ENCODE measurements at places on chromosomes 1 and 21. TPM values are rescaled to one million over a fixed set of nuclear protein-coding genes. Genes with fewer than 3 reads are reported as not detected.

GRCh38 chr1:14113841-14114567 lies 414.0 kb downstream of the PRDM2 start:
- DNase-seq: peak; percentile 57

DNA sequence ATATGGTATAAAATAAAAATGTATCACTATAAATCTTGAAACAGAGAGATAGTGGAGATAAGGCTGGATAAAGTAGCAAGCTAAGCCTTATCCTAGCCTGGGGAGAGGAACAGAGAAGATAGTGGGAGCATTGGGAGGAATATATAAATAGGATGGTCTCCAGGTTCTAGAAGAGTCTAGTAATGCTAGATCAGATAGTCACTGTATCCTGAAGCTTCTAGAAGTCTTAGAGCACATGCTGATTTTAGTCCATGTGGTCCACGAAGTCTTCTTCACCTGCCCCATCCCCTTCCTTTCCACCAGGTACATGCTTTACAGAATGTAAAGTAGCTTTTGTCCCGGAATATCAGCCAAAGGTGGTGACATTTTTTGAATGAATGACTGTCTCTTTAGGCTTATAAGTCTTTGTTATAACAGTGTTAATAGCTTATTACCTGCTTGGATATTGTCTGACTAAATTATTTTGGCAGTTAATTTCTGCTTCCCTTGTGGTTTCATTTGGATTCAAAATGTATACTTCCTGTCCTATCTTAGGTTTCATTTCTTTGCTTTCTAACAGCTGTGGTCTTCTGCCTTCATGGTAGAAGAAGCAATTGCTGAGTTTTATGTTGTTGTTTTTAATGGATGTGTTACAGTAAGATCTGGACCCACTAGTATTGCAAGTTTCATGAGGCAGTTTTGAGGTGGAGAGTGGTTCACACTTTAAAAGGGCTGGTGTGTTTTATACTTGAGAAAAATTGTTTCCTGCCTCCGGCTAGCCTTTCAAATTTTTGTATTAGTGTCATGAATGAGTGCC lies 5.9 kb downstream of the SMG7 start:
- no peak for DNase-seq

The FAM78B gene
- total RNA-seq: 1.9 TPM

- DNase-seq: no peak
Measured at GRCh38 chr1:29643838-29644440, 407.6 kb downstream of the PTPRU start.

DNA sequence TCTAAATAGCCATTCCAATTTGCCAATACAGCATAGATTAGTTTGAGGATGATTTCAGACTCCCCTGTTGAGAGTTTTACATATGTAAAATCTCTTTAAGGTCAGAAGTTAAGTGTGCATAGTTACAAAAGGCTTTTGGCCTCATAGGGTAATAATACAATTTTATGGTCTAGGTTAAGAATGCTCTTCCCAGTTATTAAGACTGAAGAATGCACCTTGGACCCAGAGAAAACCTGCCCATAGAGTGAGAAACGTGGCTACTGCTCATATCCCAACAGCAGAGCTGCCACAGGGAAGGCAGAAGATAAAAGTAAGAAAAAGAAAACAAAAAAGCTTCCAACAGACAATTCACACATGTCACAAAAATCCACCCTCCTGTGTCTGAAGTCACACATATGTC lies 255.9 kb downstream of the LMO4 start:
- no peak for DNase-seq

The CACNA1S gene
- not detected for total RNA-seq

The OLIG2 gene
- not detected for total RNA-seq

DNA sequence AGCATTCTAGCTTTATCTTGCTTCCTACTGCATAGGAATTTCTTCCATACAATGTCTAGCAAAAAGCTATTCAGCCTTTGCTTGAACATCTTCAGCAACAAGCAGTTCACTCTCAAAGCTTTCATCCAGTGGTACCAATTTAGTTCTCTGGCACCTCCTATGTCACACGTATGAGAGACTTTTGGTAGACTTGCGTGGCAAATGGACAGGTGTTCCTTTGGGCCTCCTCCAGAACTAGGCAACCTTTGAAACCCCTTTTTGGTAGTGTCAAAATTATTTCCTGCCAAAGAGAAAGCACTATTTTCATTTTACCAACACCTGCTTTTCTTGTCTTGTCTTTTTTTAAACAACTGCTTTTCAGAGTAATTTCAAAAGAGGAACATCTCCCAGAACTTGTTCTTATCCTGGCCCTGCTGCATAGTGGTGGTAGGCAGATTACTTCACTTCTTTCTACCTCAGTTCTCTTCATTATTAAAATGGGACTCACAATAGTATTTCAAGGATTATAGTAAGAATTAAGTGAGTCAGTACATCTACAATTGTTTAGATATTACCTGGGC lies 122.4 kb downstream of the MAST2 start:
- no peak for DNase-seq

The OR2T27 gene
- not detected for total RNA-seq

GRCh38 chr1:13730291-13730690 lies 30.3 kb downstream of the PRDM2 start:
- peak; percentile 76 for DNase-seq

- DNase-seq: no peak
Measured at GRCh38 chr1:29884740-29885139, 648.4 kb downstream of the PTPRU start.

DNA sequence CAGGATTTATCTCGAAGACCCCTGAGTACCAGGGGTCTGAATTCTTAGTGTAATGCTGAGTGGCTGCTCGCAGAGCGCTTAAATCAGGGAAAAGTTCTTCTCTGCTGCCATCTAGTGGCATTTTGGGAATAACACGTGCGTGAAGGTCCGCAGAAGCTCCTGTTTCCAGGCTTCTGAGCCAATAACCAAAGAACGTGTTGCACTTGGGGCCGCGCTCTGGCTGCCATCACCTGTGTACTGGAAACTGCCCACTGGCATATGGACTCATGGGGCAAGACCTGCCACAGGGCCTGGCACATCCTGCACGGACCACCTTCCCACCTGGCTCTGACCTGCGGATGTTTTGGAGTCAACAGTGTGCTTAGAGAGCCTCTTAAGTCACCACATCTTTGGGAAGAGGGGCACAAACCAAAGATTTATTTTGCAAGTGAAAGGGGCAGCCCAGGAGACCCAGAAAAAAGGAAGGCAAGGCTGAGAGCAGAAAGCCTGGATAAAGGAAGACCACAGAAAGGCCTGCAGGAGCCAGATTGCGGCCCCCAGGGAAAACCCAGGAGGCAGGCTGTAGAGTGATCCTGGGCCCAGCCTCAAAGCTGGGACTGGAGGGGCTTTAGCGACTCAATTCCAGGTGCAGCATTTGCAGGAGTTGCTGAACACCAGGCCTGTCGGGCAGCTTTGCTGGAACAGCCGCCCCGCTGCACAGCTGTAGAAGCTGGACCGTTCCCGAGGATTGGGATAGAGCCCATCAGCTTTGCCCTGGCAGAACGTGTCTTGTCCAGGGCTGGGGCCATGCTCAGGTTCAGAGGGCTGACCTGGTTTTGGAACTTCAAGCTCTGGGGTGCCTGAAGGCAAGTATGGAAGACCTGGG lies 13.0 kb downstream of the CHIT1 start:
- peak; percentile 90 for DNase-seq

DNA sequence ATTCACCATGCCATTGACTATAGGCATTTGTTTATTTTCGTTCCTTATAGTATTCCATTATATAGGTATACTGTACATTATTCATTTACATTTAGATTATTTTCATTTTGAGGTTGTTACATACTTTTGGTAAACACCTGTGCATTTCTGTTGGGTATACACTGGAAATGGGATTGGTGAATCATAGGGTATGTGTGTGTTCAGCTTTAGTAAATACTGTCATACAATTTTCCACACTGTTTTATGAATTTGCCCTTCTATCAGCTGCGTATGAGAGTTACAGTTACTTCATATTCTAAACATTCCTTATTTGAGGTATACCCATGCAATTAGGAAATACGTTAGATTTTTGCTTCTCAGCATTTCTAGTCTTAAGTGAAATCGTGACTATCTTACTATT lies 55.1 kb upstream of the FASLG start:
- DNase-seq: no peak

DNA sequence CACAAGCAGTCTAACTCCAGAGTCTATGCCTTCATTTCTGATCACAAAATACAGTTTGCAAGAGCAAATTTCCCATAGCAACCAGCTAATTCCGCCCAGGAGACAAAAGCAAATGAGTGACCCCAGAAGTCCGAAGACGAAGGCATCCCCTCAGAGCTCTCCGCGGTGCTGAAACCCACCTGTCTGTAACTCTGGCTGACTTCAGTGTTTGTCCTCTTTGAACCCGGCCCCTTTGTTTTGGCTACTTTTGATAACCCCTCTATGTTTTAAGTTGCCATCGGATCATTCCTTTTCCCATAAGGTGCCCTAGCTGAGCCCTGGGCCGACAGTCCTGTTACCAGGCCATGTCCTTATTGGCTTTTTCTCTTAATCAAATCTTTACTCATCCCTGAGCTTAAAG lies 515.8 kb downstream of the PTPRU start:
- DNase-seq: no peak

The A3GALT2 gene
- total RNA-seq: not detected

DNA sequence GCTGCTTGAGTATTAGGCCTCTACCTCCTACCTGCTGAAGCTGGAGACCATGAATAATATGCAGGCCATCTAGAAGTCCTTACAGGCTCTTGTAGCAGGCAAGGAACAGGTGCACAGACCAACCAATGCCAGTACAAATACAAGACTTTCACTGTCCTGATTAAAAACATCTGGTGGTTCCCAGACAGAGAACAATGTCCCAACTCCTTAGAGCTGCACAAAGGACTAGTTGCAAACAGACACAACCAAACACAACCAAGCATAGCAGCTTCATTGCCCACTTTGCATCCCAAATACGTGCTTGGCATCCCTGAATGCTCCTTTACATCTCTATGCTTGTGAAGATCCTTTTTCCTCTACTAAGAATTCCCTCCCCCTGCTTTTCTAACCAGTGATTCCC lies 98.1 kb upstream of the CXADR start:
- no peak for DNase-seq

GRCh38 chr1:31759298-31760023 lies 4.7 kb downstream of the ADGRB2 start:
- DNase-seq: no peak

The CCDC24 gene
- total RNA-seq: 4.3 TPM

The TNFAIP8L2 gene
- total RNA-seq: 29.4 TPM

The SAMD13 gene
- total RNA-seq: 0.21 TPM

The COL16A1 gene
- total RNA-seq: not detected

The PGLYRP3 gene
- not detected for total RNA-seq

DNA sequence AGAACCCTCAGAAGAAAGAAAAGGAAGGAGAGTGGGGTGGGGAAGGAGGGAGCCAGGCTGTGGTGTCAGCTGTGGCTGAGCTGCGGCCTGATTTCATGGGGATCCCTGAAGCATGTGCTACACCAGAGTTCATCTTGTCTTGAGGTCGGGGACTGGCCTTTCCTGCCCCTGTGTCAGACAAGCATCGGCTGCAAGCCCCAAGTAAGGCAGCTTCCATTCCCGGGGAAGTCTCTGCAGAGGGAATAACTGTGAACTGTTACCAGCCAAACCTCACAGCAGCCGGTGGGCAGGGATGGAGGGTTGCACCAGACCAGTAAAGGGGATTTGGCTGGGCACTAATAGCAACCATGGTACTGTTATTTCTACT lies 35.7 kb upstream of the BTG2 start:
- DNase-seq: peak; percentile 59

GRCh38 chr1:104322131-104322530 lies 572.4 kb downstream of the AMY1C start:
- no peak for DNase-seq

- no peak for DNase-seq
Measured at GRCh38 chr1:98355656-98356383, 305.7 kb upstream of the SNX7 start.

- DNase-seq: peak; percentile 75
Measured at GRCh38 chr21:17513214-17514123, 626 bp downstream of the CXADR start.

The SYNC gene
- not detected for total RNA-seq

DNA sequence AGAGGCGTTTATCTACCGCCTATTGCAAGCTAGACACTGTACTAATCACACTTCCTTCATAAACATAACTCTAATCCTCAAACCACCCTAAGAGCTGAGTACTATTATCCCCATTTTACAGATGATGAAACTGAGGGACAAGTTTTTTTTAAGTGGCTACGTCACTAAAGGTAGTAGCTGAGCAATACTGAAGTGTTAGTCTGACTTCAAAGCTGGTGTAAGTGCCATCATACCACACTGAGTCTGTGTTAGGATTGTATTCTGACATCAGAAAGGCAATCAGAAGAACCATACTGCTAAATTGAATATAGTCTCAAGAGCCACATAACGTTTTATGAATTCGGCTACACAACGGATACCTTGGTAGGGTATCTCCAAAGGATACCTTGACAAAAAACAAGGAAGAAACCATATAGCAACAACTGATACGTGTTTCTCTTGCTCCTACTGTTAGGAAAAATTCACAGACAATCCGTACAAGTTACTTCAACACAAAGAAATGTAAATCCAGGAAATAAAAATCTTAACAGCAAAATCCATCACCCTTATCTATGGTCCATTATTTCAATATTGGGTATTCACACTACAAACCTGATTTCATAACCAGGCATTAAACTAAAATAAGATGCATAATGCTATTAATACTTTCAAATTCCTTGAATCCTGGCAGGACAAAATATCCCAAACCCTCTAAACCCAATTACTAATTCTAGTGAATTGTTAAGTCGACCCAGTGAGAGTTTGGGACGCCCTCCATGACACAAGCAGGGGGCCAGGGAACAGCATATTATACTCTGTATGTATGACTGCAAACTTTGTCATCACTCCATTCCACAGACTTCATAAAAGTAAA lies 1.6 kb downstream of the TP53BP2 start:
- no peak for DNase-seq

The CD1D gene
- not detected for total RNA-seq

DNA sequence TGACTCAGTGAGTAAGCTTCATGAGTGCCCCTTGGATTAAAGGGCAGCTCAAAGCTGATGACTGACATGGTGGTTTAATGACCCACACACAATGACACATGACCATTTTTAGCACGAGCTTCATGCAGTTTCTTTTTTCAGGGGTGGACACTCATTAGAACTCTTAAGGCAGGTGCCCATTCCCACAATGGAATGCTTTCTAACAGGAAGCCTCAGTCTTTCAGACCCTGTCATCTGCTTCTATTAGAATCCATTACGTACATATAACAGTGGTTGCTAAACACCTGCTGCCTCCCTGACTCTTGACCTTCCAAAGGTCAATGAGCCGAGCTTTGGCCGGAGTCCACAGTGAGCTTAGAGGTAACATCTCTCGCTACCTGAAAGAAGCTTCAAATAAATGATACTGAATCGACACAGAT lies 27.4 kb downstream of the AKNAD1 start:
- DNase-seq: no peak

The IGFN1 gene
- not detected for total RNA-seq

- DNase-seq: no peak
Measured at GRCh38 chr1:153636312-153636711, 2.4 kb downstream of the CHTOP start.

DNA sequence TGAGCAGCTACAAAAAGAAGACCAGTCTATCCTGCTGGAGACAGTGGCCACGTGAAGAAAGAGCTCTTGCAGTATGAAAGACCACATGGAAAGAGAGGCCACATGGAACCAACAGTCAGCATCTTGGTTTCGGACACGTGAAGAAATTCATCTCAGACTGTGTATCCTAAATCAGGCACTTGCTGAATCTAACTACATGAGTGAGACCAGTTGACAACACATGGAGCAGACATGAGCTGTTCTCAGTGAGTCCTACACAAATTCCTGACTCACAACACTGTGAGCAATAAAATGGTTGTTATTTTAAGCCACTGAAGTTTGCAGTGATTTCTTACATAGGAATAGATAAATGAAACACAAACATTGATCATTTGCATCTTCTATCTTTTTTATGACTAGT lies 2.4 kb upstream of the TAF1A start:
- DNase-seq: no peak

The TIMM17A gene
- total RNA-seq: 122 TPM

Measured in activated CD4-positive, alpha-beta T cell treated with anti-CD3 and anti-CD28 coated beads, Interleukin-2, amount 10 ng/mL, durations not matched to agents 24 days and 14 days (primary cell).